ENCODE measurements at places on chromosomes 5 and 9.

- no peak for DNase-seq
Observed at GRCh38 chr5:92237896-92238295, 854.8 kb upstream of the ARRDC3 start.

DNA sequence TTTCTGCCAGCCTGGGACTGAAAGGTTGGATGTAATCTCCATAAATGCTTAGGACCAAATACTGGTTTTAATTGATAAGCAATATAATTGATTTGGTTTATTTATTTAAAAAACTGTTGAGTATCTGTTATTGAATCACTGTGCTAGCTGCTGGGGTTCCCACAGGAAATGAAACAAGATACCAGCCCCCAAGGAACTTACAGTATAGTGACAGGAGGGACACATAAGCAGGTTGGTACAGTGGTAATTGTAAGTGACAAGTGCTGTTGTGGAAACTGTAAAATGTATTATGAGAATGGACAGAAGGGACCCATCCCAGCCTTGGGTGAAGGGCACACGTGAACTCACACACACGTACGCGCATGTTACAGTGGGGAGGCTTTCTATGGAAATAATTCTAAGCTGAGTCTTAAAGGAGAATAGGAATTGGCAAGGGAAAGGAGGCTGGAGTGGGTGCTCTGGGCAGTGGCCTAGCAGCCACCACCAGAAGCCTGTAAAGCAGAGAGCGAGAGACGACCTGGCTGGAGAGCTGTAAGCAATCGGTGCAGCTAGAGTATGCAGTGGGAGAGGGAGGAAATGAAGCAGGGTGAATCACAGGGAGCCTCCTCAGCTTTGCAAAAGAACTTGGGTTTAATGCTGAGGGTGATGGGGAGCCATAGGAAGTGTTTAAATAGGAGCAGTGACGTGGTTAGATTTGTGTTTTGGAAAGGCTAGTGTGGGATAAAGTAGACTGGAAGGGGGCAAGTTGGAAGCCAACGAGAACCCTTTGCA is 39.3 kb downstream of the GLRA1 start:
- no peak for DNase-seq

DNA sequence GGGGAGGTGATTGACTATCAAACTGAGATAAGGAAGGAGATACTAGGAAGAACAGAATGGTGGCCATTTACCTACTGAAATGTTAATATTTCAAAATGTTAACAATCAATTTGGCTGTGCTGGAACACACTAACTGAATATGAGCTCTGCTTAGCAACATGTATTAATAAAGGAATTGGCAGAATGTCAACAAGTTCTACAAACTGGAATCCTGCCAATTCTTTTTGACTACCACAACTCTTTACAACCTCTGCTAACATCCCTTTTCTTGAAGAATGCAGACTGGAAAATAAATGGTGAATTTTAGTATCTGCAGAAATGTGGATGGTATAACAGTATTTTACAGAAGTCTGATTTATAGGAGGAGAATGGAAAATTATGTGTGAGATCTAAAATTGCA is 446.4 kb downstream of the ISL1 start:
- DNase-seq = no peak

DNA sequence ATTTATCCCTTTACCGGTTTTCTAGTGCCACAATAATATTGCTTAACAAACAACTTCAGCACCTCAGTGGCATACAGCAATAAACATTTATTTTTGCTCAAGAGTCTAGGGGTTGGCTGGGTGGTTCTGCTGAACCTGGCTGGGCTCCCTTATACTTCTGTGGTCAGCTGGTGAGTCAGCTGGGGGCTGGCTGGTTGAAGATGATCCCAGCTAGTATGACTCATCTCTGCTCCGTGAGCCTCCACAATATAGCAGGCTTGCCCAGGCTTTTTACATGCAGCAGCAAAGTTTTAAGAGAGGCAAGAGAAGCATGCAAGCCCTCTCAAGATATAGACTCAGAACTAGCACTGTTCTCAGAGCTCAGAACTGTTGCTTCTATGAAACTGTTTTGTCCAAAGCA is 523.5 kb upstream of the CLINT1 start:
- DNase-seq = peak; percentile 86

- DNase-seq = no peak
Observed at GRCh38 chr5:158246661-158247060, 387.7 kb upstream of the CLINT1 start.

Data from lower leg skin (tissue), 4 donors.